ENCODE measurements at places on chromosomes 5 and 9.

DNA sequence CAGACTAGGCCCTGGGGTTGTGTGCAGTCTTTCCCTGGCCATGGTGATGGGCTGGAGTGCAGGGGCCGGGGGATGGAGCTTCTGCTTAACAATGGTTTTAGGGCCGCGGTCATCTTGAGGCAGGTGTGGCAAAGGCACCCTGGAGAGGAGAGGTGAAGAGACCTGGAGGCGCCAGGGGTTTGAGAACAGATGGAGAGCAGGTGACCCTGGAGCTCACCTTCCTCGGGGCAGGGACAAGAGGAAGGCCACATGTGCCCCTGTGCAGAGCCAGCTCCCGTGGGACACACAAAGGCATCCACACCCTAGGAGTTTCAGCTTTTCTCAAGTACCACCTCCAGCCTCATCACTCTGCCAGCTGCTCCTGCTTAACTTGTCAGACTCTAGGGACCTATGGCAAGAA is 46.4 kb upstream of the SH3GL2 start:
- DNase-seq, result no peak

DNA sequence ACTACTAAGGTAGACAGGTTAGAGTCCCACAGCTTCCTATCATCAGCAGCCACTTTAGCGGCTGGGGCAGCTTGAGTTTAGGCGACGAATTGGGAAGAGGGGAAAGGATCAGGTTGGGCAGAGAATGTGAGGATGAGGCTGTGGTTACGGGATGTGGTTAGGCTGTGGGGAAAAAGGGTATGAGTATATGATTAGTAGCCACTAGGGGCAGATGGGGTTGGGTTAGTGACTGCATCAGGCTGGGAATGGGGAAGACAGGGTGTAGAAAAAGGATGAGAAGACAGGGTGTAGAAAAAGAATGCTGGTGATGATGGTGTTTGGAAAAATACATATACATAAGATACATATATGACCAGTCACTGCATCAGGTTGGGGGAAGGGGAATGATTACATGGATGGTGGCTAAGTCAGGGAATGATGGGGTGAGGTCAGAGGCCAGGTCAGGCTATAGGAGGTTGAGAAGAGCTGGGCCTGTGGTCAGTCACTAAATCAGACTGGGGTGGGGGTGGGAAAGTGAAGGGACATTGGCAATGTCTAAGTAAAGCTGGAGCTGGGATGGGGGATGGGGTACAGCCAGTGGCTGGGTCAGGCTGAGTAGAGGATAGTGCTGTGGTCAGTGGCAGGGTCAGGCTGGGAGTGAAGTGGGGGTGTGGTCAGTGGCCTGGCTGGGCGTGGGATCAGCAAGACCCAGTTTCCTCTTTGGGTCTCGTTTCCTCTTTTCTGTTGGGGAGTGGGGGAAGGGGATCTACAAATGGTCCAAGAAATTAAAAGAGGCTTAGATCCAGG is 2.1 kb downstream of the TLN1 start:
- no peak for DNase-seq

DNA sequence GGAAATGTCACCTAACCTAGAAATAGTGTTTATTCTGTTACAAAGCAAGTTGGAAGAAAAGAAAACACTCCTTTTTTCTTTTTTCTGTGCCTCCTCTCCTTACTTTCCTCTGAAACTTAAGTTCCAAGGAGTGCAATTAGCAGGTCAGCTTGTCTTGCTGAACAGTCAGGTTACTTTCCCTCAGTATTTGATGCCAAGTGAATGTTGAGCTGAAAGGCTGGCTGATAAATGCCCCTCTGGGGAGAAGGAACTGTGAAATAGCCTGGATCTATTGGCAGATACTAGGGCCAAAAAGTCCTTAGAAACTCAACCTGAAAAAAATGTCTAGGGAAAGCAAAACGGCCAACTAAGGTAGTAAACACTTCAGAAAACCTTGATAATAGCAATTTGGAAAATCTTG is 43.6 kb downstream of the GRIA1 start:
- DNase-seq, result no peak

GRCh38 chr9:72485821-72486593 is 35.4 kb upstream of the TMC1 start:
- no peak for DNase-seq

GRCh38 chr5:56003179-56003578 is 8.4 kb upstream of the IL6ST start:
- DNase-seq, result no peak

DNA sequence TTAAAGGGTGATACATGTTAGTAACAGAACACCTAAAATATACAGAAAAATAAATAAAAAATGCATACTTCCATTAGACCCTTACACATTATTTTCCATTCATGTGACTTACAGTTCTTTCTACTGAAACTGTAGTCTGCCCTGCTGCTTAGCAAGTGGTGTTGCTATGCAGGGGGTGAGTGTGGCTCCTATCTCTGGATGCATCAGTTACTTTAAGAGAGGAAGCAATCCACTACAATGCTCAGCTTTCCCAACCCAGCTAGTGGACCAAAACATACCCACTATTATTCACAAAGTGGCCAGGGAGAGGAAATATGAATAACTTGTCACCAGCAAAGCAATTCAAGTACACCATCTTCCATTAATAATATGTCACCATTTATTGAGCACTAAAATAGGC is 121.8 kb downstream of the DOCK2 start:
- DNase-seq, result no peak

GRCh38 chr9:134525841-134526583 is 115.6 kb upstream of the COL5A1 start:
- DNase-seq, result no peak

GRCh38 chr9:99867536-99867935 is 38.9 kb upstream of the STX17 start:
- no peak for DNase-seq

GRCh38 chr5:164593982-164594381 is 1088.6 kb downstream of the MAT2B start:
- DNase-seq, result no peak

GRCh38 chr9:115192835-115193525 is 75.0 kb upstream of the TNC start:
- DNase-seq, result no peak

GRCh38 chr9:75467142-75467541 is 378.8 kb downstream of the OSTF1 start:
- DNase-seq, result no peak

DNA sequence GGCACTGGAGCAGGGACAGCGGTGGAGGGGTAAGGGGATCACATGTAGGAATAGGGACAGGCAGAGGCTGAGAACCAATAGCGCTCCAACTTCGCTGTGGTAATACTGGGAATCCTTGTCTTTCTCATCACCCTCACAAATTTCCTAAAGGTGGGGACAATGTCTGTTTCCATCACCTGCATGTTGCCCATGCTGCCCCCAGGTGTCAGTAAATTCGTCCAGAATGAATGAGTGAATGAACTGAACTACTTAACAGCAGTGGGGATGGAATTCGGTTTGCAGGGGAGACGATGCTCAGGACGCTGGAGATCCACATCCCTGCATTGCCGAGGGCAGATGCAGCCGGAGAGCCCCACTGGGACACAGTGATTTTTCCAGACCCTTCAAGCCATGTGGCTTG is 129.9 kb downstream of the PDZD2 start:
- no peak for DNase-seq

DNA sequence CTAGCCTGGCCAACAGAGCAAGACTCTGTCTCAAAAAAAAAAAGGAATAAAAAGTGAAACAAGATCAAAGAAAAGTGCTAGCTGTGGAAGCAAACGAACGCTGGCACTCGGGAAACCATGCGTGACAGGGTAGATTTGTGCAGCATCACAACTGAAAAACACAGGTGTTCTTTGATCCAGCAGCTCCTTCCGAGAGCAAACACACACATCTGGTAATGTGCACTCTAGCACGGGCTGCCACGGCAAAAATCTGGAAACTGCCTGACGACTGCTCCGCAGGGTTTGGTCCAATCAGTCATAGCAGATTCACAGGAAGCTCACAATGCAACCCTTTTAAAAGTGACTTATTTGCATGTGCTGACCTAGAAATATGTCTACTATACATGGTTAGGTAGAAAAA is 80.0 kb downstream of the SYK start:
- DNase-seq, result no peak

DNA sequence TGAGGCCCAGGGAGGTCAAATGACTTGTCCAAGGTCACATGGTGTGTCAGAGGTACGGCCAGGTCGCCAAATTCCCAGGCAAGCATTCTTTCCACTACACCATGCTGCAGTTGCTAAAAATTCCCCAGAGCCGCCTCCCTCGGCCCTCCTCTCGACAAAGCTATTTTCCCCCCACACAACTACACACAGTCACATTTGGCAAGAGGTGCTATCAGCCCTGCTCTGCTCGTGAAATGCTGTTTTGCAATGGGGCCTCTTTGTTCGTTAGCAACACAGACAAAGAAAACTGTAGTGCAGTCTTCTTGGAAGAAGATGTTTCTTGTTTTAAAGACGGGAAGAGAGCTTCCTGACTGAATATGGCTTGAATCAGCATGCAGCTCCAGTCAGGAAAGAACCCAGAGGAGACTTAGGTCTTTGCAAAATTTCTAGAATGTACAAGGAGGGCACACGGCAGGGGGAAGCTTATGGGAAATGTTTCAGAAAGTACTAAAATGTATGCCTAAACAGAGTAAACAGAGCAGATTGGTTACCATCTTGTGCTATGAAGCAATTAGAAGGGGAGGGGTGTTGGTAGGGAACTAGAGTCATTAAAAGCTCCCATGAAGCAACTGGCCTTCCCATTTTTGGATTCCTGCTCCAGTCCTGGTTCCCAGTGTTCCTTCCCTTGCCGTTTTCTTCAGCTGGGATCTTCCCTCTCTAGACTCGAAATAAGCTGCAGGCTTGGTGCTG is 14.2 kb downstream of the SLIT3 start:
- DNase-seq, result no peak

DNA sequence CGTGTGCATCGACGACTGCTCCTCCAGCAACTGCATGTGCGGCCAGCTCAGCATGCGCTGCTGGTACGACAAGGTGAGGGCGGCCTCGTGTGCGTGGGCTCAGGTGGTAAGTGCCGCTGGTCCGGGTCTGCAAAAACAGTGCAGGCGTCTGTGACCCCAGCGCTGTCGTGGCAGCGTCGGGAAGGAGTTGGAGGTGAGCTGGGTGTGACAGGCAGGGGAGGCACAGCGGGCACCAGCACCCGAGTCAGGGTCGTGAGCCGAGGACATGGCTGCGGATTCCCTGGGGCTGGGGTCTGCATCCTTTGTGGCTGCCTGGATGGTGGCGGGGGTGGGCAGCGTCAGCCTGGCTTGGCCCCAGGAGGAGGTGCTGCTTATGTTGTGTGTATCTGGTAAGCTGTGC is 63.1 kb upstream of the CACNA1B start:
- no peak for DNase-seq

- no peak for DNase-seq
Measured at GRCh38 chr9:116547729-116548426, 139.2 kb upstream of the TRIM32 start.

- DNase-seq, result no peak
Measured at GRCh38 chr5:37005252-37005651, 128.7 kb downstream of the NIPBL start.

GRCh38 chr9:100129772-100130171 is 30.7 kb downstream of the INVS start:
- no peak for DNase-seq

DNA sequence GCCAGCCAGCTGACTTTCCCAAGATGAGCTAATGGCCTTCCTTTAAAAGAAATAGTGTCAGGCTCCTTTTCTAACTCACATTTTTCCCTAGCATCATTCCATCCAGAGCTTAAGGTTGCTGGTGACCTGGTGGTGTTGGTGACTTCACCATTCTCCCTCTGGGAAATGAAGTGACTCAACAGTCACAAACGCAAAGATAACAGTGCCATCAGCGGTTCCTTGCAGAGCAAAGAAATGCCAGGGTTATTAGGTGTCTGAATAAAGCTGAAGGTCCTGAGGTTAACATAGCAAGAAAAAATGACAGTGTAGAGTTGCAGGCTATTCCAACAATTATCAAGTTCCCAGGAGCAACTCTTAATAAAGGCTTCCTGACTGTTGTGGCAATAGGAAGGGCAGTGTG is 111.8 kb upstream of the SLC44A1 start:
- DNase-seq, result no peak

DNA sequence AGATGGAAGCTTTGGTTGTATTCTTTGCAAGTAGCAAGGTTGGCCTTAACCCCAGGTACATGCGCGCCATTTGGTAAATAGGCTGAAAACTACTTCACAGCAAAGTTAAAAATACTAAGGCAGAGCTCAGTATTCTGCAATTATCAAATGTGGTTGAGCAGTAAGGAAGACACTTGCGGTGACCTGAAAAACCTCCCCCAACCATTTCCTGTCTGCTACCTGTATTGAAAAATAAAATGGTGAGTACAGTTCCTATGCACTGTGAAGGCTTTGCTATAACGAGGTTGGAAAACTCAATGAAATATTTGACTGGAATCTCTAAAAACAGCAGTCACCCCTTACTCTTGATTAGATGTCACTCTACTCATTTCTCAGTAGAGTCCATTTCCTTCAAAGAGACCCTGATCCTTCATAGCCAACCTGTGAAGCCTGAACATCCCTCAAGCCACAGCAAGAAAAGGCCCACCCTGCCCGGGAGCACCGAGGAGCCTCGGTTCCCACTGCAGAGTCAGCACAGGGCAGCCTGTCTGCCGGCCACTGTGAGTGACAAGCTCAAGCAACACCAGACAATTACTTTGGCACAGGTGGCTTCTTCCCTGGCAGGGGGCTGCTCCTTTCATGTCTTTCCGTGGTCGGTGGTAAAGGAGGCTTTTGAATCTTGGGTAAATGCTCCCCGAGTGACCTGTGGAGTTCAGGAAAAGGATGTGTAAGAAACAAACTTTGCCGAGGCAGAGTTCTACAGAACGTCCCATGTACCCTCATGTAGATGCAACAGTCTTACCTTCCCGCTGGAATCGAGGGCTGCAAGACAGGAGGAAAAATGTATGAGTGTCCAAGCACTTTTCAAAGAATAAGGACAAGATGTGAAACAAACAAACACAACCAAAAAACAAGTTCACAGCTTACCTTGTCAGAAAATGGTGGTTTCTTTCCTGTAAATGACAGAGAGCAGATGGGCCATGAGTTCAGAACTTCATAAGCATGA is 29.6 kb downstream of the C5orf58 start:
- no peak for DNase-seq

DNA sequence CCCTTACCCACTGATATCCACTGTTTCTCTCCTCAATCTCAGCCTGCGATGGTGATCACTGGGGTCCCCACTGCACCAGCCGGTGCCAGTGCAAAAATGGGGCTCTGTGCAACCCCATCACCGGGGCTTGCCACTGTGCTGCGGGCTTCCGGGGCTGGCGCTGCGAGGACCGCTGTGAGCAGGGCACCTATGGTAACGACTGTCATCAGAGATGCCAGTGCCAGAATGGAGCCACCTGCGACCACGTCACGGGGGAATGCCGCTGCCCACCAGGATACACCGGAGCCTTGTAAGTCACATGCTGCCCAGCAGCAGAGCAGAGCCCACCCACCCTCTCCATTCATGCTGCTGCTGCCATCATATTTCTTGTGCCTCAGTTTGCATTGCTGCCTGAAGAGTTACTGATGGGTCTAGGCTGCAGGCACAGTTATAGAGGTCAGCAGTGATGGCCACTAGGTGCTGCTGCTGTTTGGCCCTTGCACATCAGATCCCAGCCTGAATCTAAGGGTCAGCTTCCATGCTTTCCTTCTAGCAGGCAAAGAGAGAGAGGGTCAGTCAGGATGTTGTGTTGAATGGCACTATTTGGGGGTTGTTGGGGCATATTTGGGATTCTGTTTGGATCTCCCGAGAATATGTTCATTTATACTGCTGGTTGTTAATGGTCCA is 106.0 kb downstream of the MEGF10 start:
- DNase-seq, result no peak
